ENCODE measurements at places on chromosomes 6 and 20.

DNA sequence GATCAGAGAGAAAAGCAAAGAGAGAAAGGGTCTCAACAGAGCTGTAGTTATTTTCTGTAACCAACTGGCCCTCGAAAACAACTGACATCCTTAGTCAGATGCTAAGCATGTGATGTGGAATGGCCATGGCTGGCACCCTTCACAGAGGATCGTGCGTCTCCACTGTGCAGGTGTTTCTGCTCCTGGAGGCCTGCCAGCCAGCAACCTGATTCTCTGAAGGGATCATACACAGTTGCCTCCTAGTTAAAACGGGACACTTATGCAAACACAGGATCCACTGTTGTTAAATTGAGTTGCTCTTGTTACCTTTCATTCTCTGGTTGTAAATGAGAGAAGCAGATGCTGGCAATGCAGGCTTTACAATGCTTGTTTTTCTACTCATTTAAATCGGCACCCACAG lies 148.5 kb downstream of the HDGFL1 start:
- no peak overlapping the region for H3K27ac ChIP-seq
- H3K4me3 ChIP-seq: no peak overlapping the region
- no peaks in the 10 kb centered on the region for H3K36me3 ChIP-seq
- no peaks in the 10 kb centered on the region for H3K27me3 ChIP-seq
- no peak for DNase-seq
- no peaks in the 10 kb centered on the region for H3K4me1 ChIP-seq

DNA sequence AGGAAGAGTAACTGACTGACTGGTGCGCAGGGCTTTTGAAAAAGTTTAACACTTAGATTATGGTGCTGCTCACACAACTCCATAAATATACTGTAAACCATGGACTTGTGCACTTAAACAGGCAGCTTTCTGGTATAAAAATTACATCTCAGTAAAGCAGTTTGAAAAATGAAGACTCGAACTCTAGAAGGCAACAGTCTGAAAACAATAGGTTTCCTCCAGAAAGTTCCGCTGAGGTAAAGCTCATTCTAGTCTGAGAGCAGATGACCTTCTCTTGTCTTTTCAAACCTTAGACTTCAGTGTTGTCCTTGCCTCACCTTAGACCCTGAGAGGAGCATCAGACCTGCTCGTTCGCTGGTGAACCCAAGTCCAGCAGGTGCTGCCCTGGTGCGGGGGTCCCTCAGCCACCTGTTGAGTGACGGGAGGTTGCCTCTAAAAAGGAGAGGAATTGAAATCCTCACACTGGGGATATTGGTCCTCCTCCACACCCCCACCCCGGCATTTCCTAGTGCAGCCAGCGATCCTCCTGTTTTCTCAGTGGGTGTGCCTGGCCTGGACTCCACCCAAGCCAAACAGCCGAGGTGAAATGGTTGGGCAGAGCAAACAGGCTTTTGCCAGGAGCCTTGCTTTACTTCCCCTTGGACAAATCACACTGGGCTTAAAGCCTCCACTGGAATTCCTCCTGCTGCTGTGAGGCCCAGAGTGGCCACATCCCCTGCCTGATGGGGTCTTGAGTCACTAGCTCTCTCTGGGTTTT lies 14.7 kb upstream of the PYGB start:
- H3K4me3 ChIP-seq: no peak overlapping the region
- H3K27me3 ChIP-seq: peaks cover 23% of the 10 kb centered on the region
- no peak overlapping the region for H3K27ac ChIP-seq
- no peaks in the 10 kb centered on the region for H3K36me3 ChIP-seq
- no peak for DNase-seq

DNA sequence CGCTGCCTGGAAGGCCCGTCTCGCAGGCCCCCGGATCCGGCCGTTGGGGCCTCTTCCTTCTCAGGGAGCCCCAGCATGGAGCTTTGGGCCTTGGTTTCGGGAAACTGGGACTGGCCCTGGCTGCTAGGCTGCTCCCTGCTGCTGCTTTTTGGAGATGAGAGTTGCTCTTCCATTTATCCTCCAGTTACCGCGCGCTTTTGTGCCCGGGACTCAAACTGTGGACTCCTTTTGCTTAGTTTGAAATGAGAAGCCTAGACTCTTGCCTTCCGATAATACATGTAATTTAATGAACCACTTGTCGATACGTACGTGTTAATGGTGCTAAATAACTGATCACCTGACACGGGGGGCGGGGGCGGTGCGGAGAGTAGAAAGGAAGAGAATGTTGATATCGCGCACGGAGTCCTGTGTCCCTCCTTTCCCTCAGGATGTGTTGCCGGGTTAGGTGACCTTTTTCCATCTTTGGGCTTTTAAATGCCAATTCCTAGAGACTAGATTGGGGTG lies 968 bp downstream of the PHF3 start:
- peak; percentile 25 for DNase-seq
- H3K4me1 ChIP-seq: peaks cover 44% of the 10 kb centered on the region
- H3K27me3 ChIP-seq: no peaks in the 10 kb centered on the region

GRCh38 chr6:44036196-44036595 lies 91.1 kb downstream of the MRPL14 start:
- peaks cover 7% of the 10 kb centered on the region for H3K4me1 ChIP-seq
- no peak overlapping the region for H3K27ac ChIP-seq
- no peak overlapping the region for H3K4me3 ChIP-seq
- peaks cover 35% of the 10 kb centered on the region for H3K27me3 ChIP-seq

DNA sequence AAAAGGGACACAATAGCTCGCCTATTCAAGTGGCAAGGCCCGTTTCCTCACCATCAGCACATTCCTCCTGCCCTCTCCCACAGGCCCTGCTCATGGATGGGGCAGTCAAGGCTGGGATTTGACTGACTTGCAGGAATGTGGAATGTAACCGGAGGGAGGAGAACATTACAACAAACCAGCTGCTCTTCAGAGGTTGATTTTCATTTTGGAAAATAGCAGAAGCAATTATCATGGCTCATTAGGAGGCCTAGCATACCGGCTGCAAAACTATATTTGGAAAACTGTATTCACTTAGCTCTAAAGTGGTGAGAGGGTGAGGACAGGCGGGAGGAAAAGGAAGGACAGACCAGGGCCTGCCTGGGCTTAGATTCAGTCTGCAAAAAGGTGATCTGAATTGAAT lies 283.7 kb downstream of the CD83 start:
- no peaks in the 10 kb centered on the region for H3K36me3 ChIP-seq
- no peak overlapping the region for H3K4me3 ChIP-seq
- H3K4me1 ChIP-seq: peaks cover 4% of the 10 kb centered on the region

GRCh38 chr20:62296724-62297448 lies 5.9 kb upstream of the ADRM1 start:
- H3K36me3 ChIP-seq: no peaks in the 10 kb centered on the region
- no peaks in the 10 kb centered on the region for H3K27me3 ChIP-seq
- no peak overlapping the region for H3K27ac ChIP-seq
- H3K4me1 ChIP-seq: peaks cover 11% of the 10 kb centered on the region
- DNase-seq: no peak

GRCh38 chr20:37218441-37218840 lies 39.1 kb upstream of the MROH8 start:
- H3K27ac ChIP-seq: no peak overlapping the region
- no peak for DNase-seq
- H3K36me3 ChIP-seq: peaks cover 11% of the 10 kb centered on the region
- no peak overlapping the region for H3K4me3 ChIP-seq

DNA sequence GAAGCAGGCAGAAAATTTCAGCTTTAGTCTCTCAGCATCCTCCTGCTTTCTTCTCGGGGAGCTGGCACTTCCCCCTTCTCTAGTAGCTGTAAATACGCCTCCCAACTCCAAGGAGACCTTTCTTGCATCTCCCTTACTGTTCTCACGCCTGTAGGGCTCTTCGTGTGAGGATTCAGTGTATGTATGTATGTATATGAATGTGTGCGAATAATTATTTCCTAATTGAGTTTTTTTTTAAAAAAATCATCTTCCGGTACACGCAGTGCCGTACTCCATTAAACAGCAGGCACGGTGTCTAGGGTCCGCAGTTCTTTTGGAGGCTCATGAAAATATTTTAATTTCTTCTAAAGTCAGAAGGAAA lies 85.4 kb downstream of the HFE start:
- H3K4me3 ChIP-seq: peak overlapping the region; percentile 98
- H3K36me3 ChIP-seq: peaks cover 3% of the 10 kb centered on the region

- H3K4me3 ChIP-seq: no peak overlapping the region
- DNase-seq: no peak
- H3K27me3 ChIP-seq: no peaks in the 10 kb centered on the region
- H3K4me1 ChIP-seq: no peaks in the 10 kb centered on the region
- H3K27ac ChIP-seq: no peak overlapping the region
Measured at GRCh38 chr20:55153001-55153645, 677.7 kb downstream of the DOK5 start.

DNA sequence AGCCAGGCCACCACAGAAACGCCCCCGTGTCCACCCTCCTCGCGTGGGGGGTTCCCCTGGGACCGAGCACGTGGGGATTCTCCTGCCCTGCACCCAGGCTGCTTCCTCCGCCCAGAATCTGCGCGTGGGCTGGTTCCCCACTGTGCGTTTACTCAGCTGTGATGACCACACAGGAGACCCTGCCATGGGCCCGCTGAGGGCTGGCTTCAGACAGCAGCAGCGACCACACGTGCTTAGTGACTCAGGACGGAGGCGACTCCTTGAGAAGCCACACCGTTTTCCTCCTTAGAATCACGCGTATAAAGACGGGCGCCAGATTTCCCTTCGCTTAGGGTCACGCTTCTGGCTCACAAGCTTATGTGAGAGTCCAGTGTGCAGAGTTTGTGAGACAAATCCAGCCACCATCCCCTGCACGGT lies 63.9 kb upstream of the PDE10A start:
- no peaks in the 10 kb centered on the region for H3K4me1 ChIP-seq
- peaks cover 20% of the 10 kb centered on the region for H3K27me3 ChIP-seq
- no peak overlapping the region for H3K4me3 ChIP-seq
- no peaks in the 10 kb centered on the region for H3K36me3 ChIP-seq
- no peak for DNase-seq
- no peak overlapping the region for H3K27ac ChIP-seq

DNA sequence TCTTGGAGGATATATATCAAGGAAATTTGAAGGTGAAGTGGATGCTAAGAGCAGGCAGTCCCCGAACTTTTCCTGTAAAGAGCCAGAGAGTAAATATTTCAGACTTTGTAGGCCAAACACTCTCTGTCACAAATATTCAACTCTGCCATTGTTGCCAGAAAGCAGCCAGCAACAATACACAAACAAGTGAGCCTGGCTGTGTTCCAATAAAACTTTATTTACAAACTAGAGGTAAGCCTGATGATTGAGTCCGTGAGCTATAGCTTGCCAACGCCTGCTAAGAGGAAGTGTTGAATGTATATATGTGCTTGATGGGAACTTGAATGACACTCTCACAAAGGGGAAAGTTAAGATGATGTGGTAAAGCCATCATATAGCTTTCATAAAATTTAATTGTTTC lies 166.0 kb upstream of the PLN start:
- no peaks in the 10 kb centered on the region for H3K4me1 ChIP-seq
- no peak overlapping the region for H3K27ac ChIP-seq
- no peaks in the 10 kb centered on the region for H3K27me3 ChIP-seq

DNA sequence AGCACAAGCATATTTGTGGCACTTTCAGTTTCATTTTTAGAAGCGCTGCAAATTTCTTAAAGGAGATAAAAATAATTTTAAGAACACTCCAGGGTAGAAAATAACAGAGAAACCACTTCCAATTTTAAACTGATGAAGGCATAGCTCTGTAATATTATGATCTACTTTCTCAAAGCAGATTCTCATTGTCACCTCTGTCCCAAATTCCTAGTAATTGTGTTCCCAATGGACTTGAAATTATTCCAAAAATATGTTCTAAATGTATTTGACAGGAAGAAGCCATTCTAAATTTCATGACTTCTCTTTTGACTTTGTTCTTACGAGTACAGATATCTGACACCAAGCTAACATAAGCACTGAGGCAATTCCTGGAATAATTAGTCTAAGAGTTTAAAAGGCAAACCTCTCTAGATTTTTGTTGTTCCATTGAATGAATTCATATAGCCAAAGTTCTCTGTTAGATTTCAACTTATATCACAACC lies 140.2 kb upstream of the CARMIL1 start:
- no peaks in the 10 kb centered on the region for H3K27me3 ChIP-seq
- no peak for DNase-seq
- peak overlapping the region; percentile 98 for H3K27ac ChIP-seq
- H3K4me3 ChIP-seq: peak overlapping the region; percentile 99
- H3K36me3 ChIP-seq: peaks cover 4% of the 10 kb centered on the region

GRCh38 chr6:31094389-31094881 lies 17.9 kb downstream of the C6orf15 start:
- H3K27me3 ChIP-seq: no peaks in the 10 kb centered on the region
- peak overlapping the region; percentile 80 for H3K4me3 ChIP-seq
- no peaks in the 10 kb centered on the region for H3K36me3 ChIP-seq
- H3K4me1 ChIP-seq: peaks cover 39% of the 10 kb centered on the region
- peak overlapping the region; percentile 92 for H3K27ac ChIP-seq
- DNase-seq: no peak

GRCh38 chr6:35681298-35681697 lies 7.4 kb downstream of the FKBP5 start:
- no peaks in the 10 kb centered on the region for H3K27me3 ChIP-seq
- no peak overlapping the region for H3K4me3 ChIP-seq
- H3K27ac ChIP-seq: peak overlapping the region; percentile 89
- peaks cover 3% of the 10 kb centered on the region for H3K36me3 ChIP-seq
- peaks cover 34% of the 10 kb centered on the region for H3K4me1 ChIP-seq

DNA sequence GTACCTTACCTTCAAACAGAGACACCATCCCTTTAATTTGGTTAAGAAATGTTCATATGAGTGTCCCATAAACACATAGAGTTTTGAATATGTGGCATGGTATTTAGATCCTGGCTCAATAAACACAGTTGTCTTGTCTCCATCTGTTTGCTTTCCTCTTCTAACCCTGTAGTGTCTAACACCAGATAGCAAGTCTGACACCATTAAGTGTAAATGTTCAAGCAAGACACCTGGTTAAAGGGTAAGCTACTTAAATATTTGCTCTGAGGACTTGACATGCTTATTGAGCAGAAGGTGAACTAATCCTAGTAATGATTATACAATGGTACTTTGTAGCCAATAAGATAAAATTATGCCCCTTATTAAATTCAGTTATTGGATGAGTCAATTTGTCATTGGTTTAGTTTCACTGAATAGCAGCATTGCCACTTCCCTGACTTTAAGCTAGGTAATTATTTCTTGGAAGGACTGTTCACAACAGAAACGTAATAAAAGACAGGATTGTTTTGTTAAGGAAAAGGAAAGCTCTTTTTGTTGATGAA lies 26.9 kb upstream of the GOPC start:
- DNase-seq: no peak
- peaks cover 35% of the 10 kb centered on the region for H3K27me3 ChIP-seq
- no peaks in the 10 kb centered on the region for H3K36me3 ChIP-seq
- H3K4me1 ChIP-seq: no peaks in the 10 kb centered on the region
- H3K27ac ChIP-seq: no peak overlapping the region

- peaks cover 2% of the 10 kb centered on the region for H3K36me3 ChIP-seq
- H3K4me1 ChIP-seq: peaks cover 2% of the 10 kb centered on the region
- DNase-seq: no peak
- H3K27me3 ChIP-seq: peaks cover 15% of the 10 kb centered on the region
Measured at GRCh38 chr6:157684620-157685299, 138.3 kb upstream of the SNX9 start.

DNA sequence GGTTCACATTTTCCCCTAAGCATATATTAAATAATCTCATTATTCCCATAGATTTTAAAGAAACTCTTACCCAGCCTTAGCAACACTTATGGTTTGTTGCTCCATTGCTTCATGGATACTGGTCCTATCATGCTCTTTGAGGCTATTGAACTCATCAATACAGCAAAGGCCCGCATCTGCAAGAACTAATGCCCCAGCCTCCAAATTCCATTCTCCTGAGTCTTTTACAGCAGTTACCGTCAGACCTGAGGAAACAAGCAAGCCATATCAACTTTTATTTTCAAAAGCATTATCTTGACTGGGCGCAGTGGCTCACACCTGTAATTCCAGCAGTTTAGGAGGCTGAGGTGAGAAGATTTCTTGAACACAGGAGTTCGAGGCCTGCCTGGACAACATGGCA lies 37.7 kb upstream of the ASF1A start:
- peaks cover 8% of the 10 kb centered on the region for H3K4me1 ChIP-seq
- H3K27me3 ChIP-seq: no peaks in the 10 kb centered on the region
- no peak overlapping the region for H3K4me3 ChIP-seq
- DNase-seq: no peak

Measured in T-helper 17 cell (primary cell).